ENCODE measurements at places on chromosomes 7 and 10.

DNA sequence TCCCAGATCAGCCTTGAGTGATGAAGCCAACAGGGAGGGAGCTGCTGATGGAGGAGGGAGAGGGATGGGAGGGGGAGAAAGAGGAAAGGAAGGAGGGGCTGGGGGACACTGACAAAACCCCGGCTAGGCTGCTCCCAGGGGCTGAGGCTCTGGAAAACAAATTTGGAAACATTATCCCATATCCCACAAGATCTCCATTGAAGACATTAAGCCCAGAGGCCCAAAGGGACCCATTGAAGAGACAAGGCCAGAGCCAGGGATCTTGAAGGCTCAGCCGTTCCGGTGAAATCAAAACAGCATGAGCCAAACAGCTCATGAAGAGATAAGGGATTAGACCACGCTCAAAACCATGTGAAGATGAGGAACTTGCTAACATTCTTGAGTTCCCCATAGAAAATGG is 184.3 kb upstream of the ITGB1 start:
- no peak for DNase-seq

DNA sequence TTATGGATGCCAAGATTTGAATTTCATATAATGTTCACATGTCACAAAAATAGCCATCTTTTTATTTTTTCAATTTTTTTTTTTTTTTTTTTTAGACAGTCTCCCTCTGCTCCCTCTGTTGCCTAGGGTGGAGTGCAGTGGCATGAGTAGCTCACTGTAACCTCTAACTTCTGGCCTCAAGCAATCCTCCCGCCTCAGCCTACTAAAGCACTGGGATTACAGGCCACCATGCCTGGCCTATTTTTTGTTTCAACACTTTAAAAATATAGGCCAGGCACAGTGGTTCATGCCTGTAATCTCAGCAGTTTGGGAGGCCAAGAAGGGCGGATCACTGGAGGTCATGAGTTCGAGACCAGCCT is 246.3 kb downstream of the SKIDA1 start:
- DNase-seq, result no peak

DNA sequence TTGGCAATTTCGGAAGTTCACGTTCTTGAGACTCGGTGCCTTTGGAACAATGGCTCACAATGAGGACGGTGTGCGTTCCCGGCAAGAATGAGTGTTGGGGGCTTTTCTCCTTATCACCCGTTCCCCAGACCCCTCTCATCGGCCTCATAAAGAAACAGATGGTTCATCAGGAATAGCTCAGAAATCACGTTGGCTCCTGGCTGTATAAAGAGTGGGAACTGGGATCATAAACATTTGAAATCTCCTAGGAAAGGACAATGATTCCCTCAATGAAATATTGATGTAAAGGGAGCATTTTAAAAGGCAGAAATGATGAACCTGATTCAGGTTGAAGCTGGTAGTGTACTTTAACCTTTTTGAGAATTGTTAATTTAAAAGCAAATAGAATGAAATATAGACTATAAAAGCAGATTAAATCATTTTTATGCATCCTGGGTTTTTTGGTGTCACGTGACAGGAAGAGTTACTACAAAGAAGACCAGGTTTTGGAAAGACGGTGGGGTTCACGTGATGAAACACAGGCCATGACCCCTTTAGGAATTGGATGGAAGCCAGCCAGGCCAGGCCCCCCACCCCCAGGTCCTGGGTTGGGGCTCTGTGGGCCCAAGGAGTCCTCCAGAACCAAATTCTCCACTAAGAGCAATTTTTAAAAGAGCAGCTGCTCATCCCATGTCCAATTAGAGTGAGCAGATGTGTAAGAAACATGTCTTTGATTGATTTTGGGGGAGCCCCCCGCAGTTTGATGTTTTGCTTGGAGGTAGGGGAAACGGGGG is 63.0 kb downstream of the CUX1 start:
- no peak for DNase-seq

GRCh38 chr10:92799568-92799967 is 48.8 kb upstream of the EXOC6 start:
- DNase-seq, result no peak

DNA sequence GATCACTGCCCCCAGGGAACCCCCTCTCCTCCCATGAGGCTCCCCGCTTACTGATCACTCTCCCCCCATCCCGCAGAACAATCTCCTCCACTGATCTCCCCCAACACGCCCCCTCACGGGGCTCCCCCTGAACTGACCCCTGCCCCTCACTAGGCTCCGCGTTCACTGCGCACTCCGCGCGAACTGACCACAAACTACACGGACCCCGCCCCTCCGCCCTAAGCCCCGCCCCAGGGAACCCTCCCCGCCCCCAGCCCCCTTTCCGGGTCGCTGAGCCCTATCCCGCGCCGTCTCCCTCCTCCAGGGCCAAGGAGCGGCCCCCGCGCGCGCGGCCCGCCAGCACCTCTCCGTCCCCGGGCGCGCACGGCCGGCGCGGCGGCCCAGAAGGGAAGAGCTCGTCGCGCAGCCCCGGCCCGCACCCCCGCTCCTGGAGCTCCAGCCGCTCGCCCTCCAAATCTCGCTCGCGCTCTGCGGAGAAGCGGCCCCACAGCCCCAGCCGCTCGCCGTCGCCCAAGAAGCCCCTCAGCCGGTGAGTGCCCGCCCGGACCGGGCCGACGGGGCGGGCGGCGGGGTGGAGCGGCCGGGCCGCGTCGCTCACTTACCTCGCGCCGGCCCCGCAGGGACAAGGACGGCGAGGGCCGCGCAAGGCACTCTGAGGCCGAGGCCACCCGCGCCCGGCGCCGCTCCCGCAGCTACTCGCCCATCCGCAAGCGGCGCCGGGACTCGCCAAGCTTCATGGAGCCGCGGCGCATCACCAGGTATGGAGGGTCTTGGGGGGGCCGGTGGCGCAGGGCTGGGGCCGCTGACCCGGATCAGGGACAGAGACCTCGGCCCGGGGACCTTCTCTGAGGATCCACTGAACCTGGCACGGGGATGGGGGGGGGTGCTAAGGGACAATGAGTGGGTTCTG is 19.9 kb upstream of the HSPB1 start:
- no peak for DNase-seq

DNA sequence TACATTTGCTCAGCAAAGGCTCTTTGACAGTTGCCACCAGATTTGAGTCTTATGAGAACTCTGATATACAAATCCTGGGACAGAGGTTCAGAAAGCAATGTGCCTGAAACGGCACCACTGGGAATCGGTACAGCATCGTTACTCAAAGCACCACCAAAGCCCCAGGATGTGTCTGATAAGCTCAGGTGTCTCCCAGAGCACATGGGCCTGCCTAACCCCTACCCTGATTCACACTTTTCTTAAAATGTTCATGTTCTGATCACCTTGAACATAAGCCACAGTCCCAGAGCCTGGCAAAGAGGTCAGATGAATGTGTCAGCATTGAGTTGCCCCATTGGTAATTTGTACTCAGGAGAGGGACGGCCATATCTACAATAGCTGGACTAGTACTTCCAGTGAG is 545.8 kb upstream of the AUTS2 start:
- DNase-seq, result no peak

DNA sequence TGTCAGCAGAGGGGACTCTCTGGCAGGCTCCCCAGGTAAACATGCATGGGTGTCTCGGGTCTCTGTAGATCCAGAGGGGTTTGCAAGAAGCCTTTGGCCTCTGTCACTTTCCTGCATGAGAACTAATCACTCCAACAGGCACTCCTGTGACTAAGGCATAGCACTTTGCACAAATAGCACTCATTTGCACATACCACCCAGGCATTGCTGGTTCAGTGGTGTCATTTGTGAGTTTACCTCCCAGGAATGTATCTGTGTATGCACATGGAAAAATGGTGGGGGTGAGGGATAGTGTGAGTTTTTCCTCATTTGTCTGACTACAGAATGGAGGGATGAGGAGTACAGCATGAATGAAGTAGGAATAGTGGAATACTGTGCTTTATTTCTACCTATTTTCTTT is 39.5 kb downstream of the CNNM1 start:
- DNase-seq, result no peak

DNA sequence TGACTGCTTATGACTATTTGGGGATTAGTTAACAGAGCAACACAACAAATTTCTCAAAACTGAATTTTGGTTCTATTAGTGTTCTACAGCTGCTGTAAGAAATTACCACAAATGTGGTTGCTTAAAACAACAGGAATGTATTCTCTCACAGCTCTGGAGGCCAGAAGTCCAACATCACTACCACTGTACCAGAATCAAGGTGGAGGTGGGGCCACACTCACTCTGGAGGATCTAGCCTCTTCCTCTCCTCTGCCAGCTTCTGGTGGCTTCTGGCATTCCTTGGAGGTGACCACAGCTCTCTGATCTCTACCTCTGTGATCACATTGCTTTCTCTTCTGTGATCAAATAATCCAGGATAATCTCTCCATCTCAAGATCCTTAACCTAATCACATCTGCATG is 194.7 kb upstream of the BMPER start:
- no peak for DNase-seq

DNA sequence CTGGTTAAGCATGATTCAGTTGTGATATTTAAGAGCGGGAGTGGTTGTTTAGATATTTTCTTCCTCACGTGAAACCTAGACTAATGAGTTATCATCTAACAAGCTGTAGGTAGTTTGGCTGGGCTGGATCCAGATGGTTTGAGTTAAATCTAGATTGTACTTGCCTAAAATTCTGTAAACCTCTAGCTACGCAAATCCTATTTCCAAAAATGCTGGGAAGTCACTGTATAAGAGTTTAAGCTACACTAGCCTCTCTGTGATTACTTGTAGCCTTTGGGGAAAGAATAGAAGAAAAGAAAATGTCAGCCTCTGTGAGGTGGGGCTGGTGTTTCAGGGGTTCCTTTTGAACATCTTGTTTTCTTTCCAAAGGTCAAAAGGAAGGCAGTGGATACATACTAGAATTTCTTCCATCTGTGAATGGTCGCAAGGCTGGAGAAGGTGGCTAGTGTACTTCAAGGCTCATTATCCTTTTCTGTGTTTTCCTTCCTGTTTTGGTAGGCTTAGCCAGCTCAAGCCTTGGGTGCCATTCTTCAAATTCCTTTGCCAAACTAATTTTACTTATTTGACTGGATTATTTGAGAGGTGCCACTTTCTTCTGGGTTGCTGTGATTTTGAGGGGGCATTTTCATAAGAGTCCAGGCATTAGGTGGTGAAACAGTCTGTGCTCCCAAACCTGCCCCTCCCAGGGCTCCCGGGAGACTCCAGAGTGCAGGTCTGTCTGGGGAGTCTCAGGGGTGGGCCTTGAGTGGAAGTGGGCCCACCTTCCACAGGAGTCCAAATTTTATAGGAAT is 5.2 kb upstream of the EN2 start:
- DNase-seq, result no peak

- DNase-seq, result no peak
These were observed 20.8 kb downstream of the CCDC6 start for GRCh38 chr10:59885430-59886134.

DNA sequence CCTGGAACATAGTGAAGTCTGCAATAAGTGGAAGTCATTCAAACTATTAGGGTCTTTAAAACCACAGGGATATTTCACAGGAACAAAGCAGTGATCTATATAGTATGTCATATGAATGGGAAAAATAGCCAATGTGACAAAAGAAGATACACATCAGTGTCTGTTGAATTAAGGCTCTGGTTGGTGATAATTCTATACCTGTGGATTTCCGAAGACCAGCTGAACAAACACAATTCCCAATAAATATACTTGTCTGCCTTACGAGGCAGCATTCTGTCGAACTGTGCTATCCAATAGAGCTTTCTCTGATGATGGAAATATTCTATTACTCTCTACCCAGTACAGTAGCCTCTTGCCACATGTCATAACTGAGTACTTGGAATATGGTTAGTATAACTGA is 55.9 kb upstream of the CAV2 start:
- no peak for DNase-seq

GRCh38 chr10:31262672-31263071 is 56.3 kb upstream of the ZEB1 start:
- no peak for DNase-seq

- DNase-seq, result no peak
These were observed 20.9 kb downstream of the SLC25A16 start for GRCh38 chr10:68506411-68506810.

- no peak for DNase-seq
These were observed 1.3 kb upstream of the EEF1AKMT2 start for GRCh38 chr10:124792998-124793352.

GRCh38 chr7:23454881-23455526 is 15.3 kb downstream of the IGF2BP3 start:
- no peak for DNase-seq

DNA sequence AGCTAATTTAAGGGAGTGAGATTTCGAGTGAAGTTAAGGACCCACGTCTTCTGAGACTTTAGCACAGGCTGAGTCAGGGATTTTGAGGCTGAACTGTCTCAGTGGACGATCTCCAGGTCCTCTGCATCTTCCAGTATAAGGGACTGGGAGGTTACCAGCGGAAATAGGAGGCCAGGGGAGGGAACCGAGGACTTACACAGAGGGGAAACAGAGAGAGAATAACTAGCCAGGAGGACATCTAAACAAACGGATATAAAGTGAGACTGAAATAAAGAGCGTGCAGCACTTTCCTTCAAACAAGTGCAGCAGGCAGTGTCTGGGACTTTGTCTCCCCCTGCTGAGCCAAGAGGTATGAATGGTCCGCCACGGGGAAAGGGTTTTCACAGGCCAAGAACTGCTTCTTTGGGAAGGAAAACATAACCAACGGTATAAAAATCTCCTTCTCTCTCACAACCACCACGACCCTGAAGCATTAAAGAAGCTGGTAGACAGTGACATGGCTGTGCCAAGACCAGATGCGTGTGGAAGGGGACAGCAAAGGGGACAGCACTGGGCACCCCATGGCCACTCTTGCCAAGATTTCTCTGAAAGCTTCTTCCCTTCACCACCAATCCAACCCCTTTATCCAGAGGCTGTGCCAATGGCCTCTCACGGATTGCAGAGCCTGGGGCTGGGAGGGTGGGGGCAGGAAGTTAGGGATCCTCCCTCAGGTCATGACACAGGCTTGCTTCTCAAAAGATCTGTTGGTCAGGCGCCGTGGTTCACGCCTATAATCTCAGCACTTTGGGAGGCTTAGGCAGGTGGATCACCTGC is 72.0 kb downstream of the SLC37A3 start:
- DNase-seq, result peak; percentile 36

DNA sequence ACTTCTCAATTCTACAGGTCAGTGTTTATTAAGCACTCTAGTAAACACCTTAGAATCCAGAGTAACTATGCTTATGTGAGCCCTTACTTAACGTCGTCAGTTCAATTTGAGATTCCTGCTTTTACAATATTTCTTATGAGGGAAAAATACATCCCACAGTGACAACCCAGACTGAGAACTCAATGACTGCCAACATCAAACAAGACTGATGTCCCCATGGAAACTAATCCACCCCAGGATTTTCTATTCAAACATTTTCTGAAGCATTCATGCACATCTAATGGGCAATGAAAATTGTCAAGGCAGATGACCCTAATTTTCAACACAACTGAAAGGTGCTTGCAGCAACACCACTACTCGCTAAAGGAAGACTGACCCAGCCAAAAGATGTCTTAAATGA is 67.0 kb downstream of the ATE1 start:
- no peak for DNase-seq

GRCh38 chr7:131638641-131639430 is 82.4 kb upstream of the PODXL start:
- no peak for DNase-seq

GRCh38 chr7:42070068-42070467 is 166.9 kb downstream of the GLI3 start:
- no peak for DNase-seq

All from activated naive CD8-positive, alpha-beta T cell treated with anti-CD3 and anti-CD28 coated beads for 36 hours (primary cell).